ENCODE measurements at places on chromosomes 1 and 21.

DNA sequence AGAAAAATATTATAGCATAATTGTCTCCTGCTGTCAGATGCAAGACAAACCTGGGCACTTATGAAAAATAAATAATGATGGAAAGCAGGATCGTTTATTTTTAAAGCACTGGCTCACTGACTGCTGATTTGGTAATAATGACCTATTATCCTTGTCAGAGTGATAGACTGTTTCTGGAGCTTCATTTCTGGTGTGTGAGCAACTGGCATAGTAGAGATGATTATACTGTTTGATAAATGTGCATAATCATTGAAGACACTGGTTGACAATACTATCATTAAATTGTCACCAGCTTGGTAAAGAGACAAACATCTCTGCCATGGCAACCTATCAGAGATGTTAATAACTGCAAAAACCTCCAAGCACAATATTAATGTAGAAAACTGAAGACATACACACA is 179.9 kb upstream of the ZNF644 start:
- no peak for DNase-seq

DNA sequence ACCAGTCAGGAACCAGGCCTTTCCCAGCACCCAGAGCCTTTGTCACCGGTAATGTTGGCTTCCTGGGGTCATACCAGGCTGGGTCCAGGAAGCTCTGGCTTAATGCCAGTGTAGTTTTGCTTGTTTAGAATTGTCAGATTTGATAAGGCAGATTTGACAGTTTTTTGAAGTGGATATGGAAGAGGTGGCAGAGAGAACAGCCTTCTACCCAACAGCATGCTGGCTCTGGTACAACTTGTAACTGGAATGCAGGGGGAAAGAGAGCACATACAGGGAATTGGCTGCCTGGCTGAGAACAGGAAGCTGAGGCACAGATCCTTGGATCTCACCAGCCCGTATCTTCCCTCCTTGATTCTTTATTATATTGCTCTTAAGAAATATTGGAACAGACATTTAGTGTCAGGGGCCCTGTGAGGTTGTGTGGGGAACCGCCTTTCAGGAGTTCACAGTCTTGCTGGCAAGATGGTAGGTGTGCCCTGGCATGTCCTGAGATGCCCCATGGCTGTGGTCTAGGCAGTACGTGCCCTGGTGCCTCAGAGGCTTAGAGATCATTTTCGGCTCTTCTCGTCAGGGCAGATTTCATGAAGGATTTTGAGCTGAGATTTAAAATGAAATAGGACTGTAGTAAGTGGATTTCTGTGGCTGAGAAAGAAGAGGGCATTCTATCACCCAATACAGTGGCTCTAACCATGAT is 227.0 kb downstream of the PBX1 start:
- DNase-seq = no peak

- DNase-seq = peak; percentile 71
Measured at GRCh38 chr1:96865731-96866685, 144.4 kb downstream of the PTBP2 start.

- DNase-seq = no peak
Measured at GRCh38 chr1:222247811-222248310, 300.0 kb downstream of the HHIPL2 start.

GRCh38 chr1:106688446-106688845 is 368.0 kb upstream of the PRMT6 start:
- DNase-seq = no peak

- DNase-seq = no peak
Measured at GRCh38 chr1:199704231-199704630, 323.3 kb upstream of the NR5A2 start.

GRCh38 chr1:11132563-11133293 is 33.1 kb upstream of the EXOSC10 start:
- no peak for DNase-seq

DNA sequence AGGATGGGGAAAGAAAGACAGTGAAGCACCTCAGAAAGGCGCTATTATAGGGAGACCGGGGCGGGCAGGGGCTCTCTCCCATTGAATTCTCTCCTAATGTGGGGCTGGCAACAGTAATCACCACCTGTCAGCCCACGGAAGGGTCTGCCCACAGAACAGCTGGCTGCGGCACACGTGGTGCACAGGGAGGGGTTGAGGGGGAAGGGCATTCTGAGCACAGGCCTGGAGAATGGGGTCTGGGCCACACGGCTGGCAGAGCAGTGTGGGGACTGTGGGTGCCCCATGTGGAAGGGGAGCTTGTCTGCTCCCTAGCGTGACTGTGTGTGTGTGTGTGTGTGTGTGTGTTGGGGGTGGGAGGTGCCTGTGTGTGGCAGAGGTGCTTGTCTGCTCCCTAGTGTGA is 4.1 kb downstream of the OLFML3 start:
- no peak for DNase-seq

DNA sequence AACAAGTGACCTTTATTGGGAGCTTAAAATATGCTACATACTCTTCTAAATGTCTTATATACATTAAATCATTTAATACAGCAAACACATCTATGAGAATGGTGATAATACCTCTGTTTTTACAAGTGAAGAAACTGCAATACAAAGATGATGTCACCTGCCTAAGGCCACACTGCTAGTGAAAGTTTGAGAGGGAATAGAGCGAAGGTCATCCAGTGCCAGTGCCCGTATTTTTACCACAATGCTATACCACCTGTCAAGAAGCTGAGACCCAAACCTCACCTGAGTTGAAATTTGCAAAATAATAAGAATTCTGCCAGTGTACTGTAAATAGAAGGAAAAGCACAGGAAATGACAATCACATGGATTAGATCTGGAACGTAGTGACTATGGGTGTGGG is 200.4 kb upstream of the TMPRSS15 start:
- DNase-seq = no peak

DNA sequence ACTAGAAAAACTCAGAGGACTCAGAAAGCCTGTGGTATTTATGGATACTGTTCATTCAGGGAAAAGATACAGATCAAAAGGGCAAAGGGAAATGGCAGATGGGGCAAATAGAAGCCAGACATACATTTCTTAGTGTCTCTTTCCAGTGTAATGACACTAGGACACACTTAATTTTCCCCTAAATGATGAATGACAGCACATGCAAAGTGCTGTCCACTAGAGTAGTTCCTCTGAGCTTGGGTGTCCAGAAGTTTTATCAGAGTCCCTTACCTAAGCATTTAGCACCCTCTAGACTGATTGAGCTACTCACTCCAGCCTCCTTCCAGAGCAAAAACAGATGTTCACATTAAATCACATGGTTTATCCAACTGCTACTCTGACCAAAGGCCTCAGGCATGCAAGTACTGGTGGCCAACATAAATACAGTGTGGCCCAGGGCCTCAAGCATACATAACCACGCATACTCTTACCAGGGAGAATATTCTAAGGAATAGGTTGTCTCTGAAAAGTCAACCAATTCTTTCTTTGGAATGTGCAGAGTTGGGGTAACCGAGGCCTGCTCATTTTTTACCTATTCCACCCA is 166.9 kb downstream of the NCAM2 start:
- DNase-seq = no peak

Data from pulmonary artery endothelial cell (primary cell).